Omental fat pad (tissue), 4 donors: ENCODE measurements at places on chromosomes 6 and 20.

DNA sequence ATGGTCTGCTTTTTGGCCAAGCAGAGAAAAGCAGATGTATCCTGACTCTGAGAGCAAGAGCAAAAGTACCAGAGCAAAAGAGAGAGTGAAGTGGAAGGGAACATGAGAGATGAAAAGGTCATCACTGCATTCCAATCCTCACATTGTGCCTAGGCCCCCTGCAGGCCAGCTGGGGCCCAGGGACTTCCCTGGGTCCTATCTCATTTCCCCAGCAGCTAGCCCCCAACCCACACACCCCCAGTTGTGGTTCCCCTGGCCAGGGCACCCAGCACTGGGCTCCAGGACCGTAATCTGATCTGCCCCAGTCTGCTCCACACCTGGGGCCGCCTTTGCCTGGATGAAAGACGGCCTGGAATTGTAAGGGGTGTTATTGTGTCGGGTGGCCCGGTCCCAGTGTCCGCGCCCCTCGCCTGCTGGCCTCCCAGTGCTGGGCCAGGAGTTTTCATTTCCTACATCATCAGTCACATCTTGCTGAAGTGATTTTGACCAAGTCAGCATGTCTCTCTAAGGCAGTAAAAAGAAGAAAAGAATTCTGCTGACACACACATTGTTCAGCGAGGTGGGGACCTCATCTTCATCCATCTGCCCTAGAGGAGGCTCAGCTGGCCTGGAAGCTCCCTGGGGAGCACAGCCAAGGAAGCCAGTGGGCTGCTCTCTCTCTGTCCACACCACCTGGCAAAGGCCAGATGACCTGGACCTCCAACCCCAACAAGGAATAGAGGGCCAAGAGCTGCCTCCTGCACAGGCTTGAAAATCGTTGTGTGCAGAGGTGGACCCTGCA, 4.0 kb upstream of the BMP7 start:
- DNase-seq, result no peak

- no peak for DNase-seq
Observed at GRCh38 chr20:58864346-58864745, 11.8 kb downstream of the GNAS start.

GRCh38 chr6:51983564-51983963, 103.8 kb downstream of the PKHD1 start:
- no peak for DNase-seq

GRCh38 chr20:54292185-54292584, 84.3 kb downstream of the PFDN4 start:
- no peak for DNase-seq

- DNase-seq, result no peak
Observed at GRCh38 chr6:109174916-109175315, 79.6 kb downstream of the CEP57L1 start.

DNA sequence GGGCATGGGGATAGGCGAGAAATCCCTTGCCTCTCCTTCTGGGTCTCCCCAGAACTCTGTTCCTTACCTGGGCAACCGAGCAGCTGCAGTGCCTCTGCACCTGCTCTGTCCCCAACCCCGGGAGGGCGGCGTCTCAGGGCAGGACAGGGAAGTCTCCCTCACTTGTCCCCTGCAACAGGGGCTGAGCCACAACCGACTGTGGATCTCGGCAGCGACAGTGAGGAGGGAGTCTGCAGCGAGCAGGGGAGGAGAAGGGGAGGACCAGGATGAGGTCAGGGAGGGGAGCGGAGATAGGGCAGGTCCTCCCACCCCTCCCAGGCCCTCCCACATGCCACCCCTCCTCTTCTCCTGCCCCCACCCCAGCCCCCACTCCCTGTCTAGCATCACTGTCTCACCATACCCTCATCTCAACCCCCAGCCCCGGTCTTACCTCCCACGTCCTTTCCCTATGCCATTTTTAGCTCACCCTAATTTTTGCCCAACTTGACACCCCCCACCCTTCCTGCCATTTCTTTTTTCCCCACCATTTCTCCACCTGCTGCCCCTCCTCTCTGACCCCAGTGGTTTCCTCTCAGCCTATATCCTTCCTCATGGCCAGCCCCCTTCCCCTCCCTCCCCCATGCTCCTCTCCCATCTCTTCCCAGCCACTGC, at the start of gene TNXB:
TSS of gene TNXB (minus strand) at position 225 of the 651 bp plus-strand sequence. CDS start 11,140 bp downstream, outside the sequence.
- no peak for DNase-seq

- DNase-seq, result no peak
Observed at GRCh38 chr6:87724983-87725811, 23.2 kb upstream of the AKIRIN2 start.

DNA sequence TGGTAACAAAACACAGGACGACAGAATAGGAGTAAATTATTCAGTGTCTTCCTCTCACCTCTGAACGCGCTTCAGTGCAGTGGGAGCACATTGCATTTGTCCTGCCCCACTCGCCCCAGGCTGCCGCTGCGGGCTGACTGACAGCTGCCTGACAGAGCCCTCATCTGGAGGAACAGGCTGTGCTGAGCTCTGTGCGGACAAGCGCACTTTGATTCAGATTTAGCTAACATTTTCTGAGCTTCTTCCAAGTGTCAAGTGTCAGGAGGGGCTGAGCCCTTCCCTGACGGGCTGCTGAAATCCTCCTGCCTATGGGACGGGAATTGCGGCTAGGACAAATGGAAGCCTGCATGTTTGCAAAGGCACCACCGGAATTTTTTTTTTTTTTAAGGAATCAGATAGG, 383.0 kb upstream of the CDH4 start:
- no peak for DNase-seq
